ENCODE measurements at places on chromosomes 16 and 17.

GRCh38 chr17:28747051-28747691, 3.4 kb downstream of the TRAF4 start:
- DNase-seq = no peak

GRCh38 chr16:73735954-73736353, 560.7 kb upstream of the PSMD7 start:
- DNase-seq = no peak

GRCh38 chr17:69287168-69287567, 39.8 kb downstream of the ABCA5 start:
- DNase-seq = no peak

DNA sequence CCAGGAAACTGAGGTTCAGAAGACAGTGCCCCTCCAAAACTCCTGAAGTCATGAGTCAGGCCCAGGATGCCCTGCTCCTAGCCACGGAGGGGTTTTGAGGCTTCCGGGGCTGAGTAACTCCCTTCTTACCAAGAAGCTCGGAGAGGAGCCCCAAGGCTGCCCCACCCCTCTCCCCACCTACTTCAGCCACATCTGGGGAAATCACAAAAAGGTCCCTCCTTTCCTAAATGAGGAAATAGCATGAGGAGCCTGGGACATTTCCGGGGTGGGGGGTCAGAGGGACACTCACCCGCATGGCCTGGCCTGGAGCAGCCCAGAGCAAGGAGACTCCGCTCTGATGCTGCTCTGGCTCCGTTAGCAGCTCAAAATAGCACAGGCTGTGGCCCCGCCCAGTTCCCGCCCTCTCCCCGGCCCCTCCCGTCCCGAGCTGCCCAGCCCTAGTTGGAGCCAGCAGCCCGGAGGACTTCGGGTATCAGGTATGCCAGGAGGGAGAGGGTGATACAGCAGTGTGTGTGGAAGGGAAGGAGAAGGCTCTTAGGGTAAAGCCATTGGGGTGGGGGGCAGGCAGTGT, 40.1 kb downstream of the MYO18A start:
- DNase-seq = no peak

GRCh38 chr17:11204991-11205390, 36.0 kb upstream of the SHISA6 start:
- no peak for DNase-seq

DNA sequence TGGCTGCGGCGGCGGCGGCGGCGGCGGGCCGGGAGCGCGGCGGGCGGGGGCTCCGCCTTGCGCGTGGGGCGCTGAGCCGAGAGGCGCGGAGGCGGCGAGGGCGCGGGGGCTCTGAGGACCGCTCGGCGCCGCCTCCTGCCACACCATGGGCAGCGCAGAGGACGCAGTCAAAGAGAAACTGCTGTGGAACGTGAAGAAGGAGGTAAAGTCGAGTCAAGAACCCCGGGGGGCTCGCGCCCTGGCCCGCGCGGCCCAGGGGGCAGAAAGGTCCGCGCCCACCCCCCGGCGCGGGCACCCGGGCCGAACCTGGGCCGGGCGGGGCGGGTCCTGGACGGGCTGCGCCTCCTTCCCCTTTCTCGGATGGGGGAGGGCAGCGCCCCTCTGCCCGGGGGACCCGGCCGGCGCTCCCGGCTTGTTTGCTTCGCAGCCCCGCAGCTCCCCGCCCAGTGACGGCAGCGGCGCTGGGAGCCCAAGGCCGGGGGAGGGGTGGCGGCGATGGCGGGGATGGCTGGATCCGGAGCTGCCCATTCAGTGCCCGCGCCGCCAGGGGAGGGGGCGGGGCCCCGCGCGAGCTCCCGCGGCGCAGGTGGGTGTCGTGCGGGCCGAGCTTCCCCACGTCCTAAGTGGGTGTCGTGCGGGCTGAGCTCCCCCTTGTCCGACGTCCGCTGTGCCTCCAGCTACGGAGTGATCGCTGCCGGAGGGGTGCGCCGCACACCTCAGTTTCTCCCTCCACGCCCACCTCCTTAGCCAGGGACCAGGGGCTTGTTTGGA, 428 bp downstream of the SGSM2 start:
- no peak for DNase-seq

DNA sequence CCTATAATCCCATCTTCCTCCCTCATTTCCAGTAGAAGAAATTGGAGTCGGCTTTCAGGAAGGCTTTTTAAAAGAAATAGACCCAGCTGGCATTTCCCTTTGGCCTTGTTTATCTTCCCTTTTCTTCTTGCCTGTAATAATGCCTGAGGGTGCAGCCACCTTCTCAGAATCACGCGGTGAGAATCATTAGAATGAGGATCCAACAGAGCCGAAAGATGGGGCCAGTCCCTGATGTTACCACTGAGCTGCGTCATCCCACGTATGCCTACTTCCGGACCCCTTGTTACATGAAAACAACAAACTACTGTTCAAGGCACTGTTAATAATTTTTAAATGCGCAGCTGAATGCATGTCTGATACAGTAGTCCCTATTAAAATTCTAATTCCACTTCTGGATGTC, 24.1 kb downstream of the SDR42E1 start:
- no peak for DNase-seq

GRCh38 chr17:38705803-38706504, 881 bp downstream of the MLLT6 start:
- no peak for DNase-seq

DNA sequence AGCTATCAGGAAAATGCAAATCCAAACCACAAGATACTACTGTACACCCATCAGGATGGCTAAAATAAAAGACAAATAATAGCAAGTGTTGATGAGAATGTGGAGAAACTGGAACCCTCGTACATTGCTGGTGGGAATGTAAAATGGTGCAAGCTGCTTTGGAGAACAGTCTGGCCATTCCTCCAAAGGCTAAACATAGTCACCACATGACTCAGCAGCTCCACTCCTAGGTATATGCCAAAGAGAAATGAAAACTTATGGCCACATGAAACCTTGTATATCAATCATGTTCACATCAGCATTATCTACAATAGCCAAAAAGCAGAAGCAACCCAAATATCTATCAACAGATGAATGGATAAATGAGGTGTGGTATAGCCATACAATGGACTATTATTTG, 28.5 kb downstream of the VAC14 start:
- no peak for DNase-seq

DNA sequence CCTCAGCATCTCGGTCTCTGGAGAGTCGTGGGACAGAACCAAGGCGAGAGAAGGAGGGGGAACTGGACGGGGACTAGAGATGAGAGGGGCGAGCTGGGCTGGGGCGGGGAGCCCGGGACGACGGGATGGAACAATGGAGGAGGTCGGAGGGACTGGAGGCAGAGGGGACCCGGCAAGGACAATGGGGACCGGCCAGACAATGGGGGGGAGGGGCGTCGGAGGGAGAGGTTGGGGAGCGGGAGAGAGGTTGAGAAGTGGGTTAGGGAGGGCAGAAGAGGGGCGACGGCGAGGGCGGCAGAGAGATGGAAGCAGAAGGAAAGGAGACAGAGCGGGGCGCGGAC, 719 bp downstream of the NGFR start:
- DNase-seq = no peak

DNA sequence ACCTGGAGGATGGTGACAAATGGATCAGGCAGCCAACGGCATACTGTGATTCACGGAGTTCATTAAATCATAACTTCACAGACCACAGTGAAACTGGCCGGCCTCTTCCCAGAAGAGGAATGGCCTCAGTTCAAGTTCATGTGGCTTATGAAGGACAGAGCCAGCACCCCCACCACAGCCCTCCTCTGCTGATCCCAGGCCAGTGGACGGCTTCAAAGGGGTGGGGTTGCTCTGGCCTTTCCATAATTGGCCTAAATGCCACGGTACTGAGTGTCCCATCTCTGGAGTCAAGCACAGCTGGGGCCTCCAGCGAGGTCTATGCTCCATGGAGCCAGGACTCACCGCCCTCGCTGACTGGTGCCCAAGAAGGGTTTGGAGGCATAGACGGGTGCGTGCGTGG, 21.4 kb downstream of the GALNS start:
- DNase-seq = no peak

- no peak for DNase-seq
Observed at GRCh38 chr17:50993544-50993943, 127.1 kb downstream of the SPAG9 start.

- DNase-seq = no peak
Observed at GRCh38 chr16:4668313-4668960, 24.9 kb upstream of the NUDT16L1 start.

- DNase-seq = no peak
Observed at GRCh38 chr16:16042076-16042475, 92.7 kb downstream of the ABCC1 start.

- DNase-seq = no peak
Observed at GRCh38 chr17:4514206-4514605, 15.5 kb downstream of the SPNS2 start.

DNA sequence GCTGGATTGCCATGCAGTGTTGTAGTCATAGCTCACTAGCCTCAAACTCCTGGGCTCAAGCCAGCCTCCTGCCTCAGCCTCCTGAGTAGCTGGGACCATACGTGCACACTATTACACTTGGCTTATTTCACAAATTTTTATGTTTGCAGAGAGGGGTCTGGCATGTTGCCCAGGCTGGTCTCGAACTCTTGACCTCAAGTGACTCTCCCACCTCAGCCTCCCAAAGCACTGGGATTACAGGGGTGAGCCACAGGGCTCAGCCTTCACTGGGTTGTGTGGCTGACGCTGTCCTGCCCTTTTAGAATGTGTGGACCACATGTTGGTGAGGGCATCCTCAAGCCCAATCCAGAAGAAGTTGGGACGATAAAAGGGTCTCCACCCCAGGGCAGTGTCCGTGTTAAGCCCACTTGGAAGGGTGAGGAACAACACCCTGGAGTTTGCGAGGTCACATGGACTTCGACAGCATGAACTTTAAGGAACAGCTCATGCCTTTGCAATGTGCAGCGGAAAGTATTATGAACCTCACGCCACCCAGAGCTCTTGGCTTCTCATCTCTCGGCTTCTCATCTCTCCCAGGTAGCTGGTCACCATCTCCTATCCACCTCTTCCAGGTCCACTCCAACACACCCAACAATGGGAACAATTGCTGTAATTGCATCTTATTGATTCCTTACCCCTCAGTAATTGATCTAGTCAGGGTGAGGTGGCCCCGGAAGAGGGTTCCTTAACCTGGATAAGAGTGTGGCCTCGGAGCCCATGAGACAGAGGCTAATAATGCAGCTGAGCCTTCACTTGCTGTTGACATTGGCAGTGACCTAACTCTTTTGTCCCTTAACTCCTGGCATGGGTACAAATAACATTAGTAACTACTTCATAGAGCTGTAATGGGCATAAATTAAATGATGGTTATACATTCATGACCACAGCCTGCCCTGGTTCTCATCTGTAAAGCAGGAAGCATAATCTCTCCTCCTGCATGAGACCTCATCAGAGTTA, 6.7 kb downstream of the FOXL1 start:
- no peak for DNase-seq

DNA sequence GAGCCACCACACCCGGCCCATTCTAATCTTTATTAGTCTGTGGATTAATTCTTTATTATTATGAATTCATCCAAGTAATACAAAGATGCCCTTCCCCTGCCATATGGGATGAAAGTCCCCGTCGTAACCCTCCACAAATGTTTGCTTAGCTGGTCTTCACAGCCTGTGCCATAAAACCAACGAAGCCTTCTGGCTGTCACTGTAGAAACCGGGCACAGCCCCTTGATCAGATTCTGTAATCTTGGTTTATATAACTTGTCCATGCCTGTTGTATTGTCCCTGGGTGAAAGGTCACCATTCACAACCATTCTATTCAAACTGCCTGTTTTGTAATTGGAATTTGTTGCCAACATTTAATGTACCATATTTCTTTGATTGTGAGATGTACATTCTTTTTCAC, 66.5 kb downstream of the ATP2C2 start:
- no peak for DNase-seq

DNA sequence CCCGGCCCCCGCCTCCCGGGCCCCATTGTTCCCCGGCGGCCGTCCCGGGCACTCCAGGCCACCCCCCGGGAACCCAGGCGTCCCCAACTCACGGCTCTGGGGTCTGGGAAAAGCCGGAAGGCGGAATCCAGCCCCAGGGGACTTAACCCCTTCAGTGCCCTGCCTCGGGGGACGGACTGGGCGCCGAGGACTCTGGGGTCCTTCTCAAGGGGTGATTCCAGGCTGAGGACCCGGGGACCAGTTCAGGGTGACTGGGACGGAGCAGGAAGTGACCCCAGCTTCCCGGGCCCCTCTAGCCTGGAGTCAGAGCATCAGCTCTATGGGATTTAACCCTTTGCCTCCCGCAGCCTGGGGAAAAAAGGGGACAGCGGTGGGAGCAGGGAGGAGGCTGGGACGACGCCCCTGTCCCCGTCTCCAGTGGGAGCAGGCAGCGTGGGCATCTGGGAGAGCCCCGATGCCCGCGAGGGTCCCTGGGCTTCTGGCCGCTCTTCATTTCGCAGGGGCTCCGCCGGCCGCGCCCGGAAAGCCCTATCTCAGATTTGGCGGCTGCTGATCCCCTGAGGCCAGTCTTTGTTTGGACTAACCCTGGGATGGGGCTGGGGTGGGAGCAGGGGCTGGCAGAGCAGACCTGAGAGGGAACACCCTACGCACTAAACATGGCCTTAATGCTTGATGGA, at the start of gene ZNF629:
TSS of gene ZNF629 (minus strand) at position 270 of the 677 bp plus-strand sequence. CDS start 2,723 bp downstream, outside the sequence.
- DNase-seq = no peak

DNA sequence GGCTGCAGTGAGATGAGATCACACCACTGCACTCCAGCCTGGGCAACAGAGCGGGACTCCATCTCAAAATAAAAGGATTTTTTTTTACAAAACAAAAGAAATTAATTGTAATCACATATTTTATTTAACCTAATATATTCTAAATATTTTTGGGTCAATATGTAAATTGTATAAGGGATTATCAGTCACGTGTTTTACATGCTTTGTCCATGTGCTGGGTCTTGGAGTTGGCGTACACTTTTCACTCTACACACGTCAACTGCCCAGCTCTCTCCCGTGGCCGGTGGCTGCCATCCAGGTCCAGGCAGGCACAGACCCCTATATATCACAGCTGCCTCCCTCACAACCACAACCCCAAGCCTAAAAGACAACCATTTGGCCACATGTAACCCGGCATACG, 68.1 kb downstream of the RBFOX3 start:
- no peak for DNase-seq

DNA sequence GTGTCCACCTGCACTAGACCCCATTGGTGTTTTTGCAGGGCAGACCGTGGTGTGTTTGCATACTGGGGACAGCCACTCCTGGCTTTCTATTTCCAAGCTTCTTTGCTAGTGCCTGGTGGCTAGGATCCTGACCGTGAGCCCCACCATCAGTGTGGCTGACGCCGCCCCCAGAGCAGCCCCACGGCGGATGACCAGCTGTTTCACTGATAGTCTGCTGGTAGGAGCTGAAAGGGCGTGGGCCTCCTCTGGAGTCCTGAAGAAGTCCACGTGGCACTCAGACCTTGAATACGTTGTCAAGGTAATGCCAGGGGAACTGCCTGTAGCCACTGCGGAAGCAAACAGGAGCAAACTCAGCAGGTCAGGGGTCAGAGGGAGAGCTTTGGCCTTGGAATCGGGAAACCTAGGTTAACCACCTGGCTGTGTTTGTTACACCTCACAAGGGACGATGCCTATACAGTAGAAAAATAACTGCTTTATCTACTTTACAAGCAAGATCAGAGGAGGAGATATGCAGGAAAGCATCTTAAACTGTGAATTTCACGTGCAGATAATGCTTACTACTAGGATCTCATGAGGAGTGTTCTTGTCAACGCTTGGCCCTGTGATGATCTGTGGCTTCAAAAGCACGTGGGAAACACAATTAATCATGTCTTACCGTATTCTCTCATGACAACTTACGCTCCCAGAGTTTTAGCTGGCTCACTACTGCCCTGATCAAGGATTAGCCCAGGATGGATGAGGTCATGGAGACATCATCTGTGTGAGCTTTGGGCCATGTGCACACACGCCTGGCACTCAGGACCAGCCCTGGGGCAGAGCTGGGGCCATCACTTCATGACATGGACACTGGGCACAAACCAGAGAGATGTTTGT, 30.3 kb downstream of the ALDH3A2 start:
- no peak for DNase-seq

GRCh38 chr17:73595479-73595878, 48.8 kb downstream of the SDK2 start:
- no peak for DNase-seq
